ENCODE measurements at places on chromosomes 3 and 15.

DNA sequence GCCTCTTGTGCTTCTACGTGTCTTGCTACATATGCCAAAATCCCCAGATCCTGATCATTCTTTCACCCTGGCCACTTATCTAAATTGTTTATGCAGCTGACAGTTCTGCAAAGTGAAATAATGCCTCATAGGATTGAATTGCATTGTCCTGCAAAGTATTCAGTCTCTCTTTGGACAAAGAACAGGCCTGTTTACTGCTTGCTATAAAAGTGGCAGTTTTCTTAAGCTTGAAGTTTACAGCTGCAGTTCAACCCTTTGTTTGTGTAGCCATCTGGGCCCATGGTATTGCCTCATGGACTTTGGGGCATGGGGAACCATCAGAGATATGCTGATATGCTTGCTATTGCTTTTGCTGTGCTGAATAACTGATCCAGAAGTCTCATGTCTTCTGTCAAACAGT, 523.2 kb downstream of the OTOL1 start:
- DNase-seq, result no peak

DNA sequence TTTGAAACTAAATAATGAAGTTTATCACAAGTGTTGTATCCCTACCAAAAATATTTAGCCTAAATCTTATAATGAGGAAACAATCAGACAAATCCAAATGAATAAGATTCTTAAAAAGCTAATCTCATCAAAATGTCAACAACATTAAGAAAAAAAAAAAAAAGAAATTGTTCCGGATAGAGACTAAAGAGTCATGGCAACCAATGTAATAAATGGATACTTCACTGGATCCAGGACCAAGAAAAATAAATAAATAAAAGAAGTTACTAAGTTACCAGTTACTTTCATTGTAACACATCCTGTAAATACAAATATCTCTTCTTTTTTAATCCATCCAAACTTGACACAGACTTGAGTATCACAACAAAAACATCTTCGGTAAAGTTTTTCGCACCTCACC, 607 bp downstream of the MRPL47 start:
- no peak for DNase-seq

- no peak for DNase-seq
Observed at GRCh38 chr3:50278880-50279224, at the start of gene LSMEM2. Gene LSMEM2, plus strand, starts transcription at chr3:50279087. Its CDS starts 27 bp downstream, at chr3:50279114.

GRCh38 chr3:40655551-40655950, 130.8 kb downstream of the ZNF621 start:
- no peak for DNase-seq

DNA sequence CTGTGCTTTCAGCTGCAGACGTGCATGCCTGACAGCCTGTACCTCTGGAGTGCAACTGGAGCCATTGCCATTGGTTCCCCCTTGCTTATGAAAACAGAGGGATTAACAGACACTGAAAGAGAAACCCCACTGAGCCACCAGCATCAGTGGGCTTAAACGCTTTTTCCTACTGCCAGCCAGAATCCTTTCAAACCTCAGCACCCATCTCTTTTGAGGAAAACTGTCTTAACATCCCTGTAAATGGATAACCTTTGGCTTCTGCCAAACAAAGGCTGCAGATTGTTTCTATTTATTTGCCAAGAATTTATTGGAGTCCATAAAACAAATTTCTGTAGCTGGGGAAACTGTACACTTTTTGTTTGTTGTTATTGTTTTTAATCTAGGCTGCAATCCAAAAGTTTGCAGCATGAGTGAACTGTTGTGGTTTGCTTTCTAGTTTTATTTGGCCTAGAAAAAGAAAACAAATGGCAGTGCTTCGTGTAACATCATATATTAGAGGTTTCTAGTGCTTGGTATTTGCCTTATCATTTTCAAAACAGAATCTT, 369.2 kb upstream of the IL12A start:
- no peak for DNase-seq

- DNase-seq, result no peak
Observed at GRCh38 chr3:104291878-104292277, 1074.8 kb upstream of the ALCAM start.

DNA sequence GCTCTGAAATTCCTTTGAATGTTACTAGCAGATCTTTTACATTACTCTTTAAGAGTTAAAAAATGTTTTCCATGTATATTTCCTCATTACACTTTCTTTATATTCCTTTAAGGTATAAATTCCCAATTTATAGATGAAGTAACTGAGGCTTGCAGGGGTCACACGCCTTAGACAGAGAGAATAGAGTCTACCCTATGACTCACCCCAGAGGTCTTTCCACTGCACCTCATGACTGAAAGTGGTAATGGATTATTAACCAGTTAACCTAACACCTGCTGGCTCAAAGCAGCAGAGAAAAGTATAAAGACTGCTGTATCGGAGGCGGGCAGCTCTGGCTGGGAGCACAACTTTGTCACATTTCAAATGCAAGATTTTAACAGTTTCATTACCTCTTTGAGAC, 37.7 kb downstream of the LDHAL6B start:
- no peak for DNase-seq

Data from stimulated activated CD8-positive, alpha-beta memory T cell treated with anti-CD3 and anti-CD28 coated beads, Interleukin-15, amount 100 ng/mL, for 4 hours (primary cell).